Articular chondrocyte of knee joint (primary cell): ENCODE measurements at places on chromosomes 3 and 15. TPM values are rescaled to one million over a fixed set of nuclear protein-coding genes. Genes with fewer than 3 reads are reported as not detected.

PLA2G4E gene
- not detected in 2 replicates for total RNA-seq

RPUSD3 gene
- 19.3 and 20.9 TPM in 2 replicates for total RNA-seq

FANCD2OS gene
- total RNA-seq = not detected in 2 replicates

CERS3 gene
- not detected in 2 replicates for total RNA-seq

DUOXA2 gene
- not detected in 2 replicates for total RNA-seq

HTD2 gene
- total RNA-seq = 9.9 and 14.3 TPM in 2 replicates

B3GALNT1 gene
- total RNA-seq = 34.0 and 53.1 TPM in 2 replicates

C3orf22 gene
- total RNA-seq = not detected in 2 replicates

BCL2A1 gene
- 0.43 and 1.7 TPM in 2 replicates for total RNA-seq

COLQ gene
- total RNA-seq = 0.97 and 1.0 TPM in 2 replicates

MAGEF1 gene
- total RNA-seq = 14.5 and 17.4 TPM in 2 replicates

DCUN1D1 gene
- 43.9 and 51.5 TPM in 2 replicates for total RNA-seq

TRPM1 gene
- not detected in 2 replicates for total RNA-seq

DISP2 gene
- 0.11 and 0.13 TPM in 2 replicates for total RNA-seq

MEGF11 gene
- not detected in 2 replicates for total RNA-seq
